CD8-positive, alpha-beta memory T cell (primary cell): ENCODE measurements at places on chromosomes 3 and 15. TPM values are rescaled to one million over a fixed set of nuclear protein-coding genes. Genes with fewer than 3 reads are reported as not detected.

P2RY14 gene
- 1.3 TPM for total RNA-seq

RGMA gene
- 0.20 TPM for total RNA-seq

ZIC1 gene
- total RNA-seq: not detected

ITPKA gene
- total RNA-seq: 0.53 TPM

ARL14 gene
- not detected for total RNA-seq

REC114 gene
- not detected for total RNA-seq

CAPN3 gene
- 3.3 TPM for total RNA-seq

STRA6 gene
- not detected for total RNA-seq

DNA sequence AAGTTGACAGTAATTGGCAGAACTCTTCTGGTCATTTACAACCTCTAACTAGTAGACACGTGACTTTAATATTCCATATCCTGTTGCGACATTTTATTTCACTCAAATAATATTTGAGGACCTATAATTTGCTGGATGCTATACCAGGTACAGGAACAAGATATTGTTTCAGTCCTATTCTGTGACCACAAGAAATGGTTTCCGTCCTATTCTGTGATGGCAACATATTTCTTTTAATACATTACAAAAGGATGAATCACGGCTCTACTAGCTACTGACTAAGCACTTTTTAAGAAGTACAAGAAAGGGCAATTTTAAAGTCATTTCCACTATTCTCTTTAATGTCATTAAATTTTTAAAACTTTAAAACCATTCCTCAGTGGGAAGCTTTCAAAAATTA lies 400.2 kb downstream of the CNTN3 start:
- DNase-seq: no peak

DNA sequence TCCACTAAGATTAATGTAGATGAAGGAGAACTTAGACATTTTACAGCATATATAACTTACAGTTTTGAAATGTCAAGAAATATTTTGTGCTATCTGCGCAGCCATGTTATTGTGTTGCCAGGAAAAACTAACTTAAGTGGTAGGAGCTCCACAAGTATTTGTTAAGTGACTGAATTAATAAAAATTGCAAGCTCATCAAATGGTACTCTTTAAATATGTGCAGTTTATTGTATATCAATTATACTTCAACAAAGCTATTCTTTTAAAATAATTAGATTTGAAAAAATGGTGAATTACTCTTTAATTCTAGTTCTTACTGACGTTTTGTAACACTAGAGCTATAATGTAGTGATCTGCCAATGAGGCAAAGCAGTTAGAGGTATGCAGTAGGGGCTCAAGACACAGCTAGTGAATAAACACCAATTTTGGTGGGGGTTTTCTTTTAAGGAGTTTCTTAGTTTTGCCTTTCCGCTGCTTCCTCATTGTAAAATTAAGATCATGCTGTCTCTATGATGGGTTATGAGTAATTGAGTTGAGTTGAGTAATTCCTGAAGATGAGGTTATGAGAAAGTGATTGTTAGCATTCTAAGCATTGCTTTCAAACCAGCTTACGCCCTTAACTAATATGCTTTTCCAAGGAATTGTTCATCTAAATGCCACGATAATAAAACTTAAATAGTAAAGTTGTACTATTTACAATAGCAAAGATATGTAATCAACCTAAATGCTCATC lies 10.9 kb upstream of the LXN start:
- DNase-seq: no peak

DNA sequence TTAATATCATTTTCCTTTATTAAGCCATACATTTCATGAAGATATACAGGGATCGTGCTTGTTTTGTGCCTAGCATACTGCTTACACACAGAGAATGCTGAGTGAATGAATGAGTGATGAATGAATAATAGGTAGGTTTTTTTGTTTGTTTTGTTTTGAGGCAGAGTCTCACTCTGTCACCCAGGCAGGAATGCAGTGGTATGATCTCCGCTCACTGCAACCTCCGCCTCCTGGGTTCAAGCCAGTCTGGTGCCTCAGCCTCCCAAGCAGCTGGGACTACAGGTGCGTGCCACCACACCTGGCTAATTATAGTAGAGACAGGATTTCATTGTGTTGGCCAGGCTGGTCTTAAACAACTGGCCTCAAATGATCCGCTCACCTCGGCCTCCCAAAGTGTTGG lies 400.0 kb downstream of the ROBO1 start:
- no peak for DNase-seq

DNA sequence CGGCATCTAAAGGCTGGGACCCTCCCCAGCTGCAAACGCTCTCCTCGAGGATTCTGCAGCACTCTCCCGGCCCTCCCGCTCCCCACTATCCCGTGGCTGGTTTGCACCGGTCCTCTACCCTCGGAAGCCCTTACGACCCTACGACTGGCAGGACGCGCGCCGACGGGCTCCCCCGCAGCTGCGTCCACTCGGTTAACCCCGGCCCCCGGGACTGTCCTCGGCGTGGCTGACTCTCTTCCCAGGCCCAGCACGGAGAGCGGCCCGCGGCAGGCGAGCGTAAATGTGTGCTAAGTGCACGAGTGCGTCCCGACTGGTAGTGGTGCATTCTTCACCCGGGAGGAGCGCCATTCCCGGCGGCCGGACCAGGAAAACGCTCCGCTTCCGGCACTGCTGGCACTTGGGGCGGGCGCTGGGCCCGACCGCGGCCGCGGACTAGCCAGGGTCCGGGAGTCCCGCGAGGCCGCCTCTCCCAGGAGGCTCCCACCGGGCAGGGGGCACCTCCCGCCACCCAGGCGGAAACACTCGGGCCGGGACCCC lies 508 bp downstream of the GORASP1 start:
- no peak for DNase-seq

- DNase-seq: no peak
Observed at GRCh38 chr3:142981108-142981507, 17.6 kb upstream of the PAQR9 start.

GRCh38 chr3:110234831-110235230 lies 836.8 kb upstream of the NECTIN3 start:
- DNase-seq: no peak

- no peak for DNase-seq
Observed at GRCh38 chr15:29270169-29270955, 740 bp upstream of the NSMCE3 start.

GRCh38 chr3:40779039-40779438 lies 254.3 kb downstream of the ZNF621 start:
- no peak for DNase-seq

DNA sequence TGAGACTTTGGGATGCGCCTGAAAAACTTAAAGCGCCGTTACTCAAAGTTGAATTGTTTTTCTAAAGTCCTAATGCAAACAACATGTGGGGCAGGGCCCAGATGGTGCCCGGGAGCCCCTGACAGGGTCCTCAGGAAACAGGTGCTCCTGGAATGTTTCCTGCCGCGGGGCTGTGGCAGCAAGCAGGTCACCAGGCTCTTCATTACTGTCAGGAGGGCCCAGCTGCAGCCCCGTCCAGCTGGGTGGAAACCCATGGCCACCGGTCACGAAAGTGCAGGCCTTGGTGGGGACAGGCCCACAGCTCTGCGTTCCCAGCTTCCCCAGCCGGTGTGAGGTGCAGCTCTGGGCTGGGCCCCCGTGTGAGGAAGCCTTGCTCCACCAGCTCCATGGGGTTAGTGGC lies 63.9 kb upstream of the GATA2 start:
- no peak for DNase-seq

DNA sequence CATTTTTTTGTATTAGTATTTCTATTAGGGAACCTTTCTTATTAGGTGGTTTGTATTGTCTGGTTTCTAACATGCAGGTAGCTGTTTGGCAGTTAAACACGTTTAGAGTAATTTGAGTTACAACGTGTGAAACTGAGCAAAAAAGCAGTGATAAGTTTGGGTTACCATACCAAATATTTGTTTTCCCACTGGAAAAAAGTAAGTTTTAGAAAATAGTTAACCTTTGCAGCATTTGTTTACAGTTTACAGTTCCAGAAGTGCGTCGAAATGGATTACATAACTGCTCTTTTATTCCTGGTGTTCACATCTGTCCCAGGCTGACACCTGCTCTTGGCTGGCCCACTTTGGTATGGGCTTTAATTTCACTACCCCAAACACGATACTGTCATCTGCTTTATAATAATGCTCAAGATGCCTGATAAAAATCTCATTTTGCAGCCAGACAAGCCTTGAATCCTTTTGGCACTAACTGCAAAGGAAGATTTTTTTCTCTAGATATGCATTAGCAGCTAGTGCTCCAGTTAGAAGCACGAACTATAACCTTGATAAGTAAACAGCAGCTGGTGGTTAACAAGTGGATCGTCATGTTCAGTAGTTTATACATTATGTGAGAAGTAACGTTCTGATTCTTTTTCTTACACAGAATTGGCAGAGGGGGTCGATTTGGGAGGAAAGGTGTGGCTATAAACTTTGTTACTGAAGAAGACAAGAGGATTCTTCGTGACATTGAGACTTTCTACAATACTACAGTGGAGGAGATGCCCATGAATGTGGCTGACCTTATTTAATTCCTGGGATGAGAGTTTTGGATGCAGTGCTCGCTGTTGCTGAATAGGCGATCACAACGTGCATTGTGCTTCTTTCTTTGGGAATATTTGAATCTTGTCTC lies 5.3 kb downstream of the EIF4A2 start:
- no peak for DNase-seq

DNA sequence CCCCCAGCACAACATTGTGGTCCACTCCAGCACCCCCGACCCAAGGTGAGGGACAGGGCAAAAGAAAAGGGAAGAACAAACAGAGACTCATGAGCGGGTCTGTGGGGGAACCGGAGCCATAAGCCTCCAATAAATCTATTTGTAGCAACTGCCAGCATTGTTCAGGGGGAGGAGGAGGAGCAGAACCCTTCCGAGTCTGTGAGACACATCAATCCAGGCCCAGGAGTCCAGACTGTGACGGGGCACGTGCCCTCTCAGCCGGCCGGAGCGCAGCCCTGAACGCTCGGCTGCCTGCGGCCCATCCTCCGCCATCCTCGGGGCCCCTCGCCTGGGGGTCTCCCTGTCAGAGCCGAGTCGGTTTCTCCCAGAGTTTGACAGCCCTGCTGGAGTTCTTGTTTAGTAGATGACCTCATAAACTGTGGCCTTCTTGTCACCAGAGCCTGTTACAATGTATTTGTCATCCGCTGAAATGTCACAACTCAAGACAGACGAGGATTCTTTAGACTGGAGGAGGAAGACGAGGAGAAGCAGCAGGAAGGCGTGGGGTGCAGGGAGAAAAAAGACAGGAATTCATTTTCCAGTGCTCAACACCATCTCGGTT lies 47.9 kb downstream of the TLE3 start:
- no peak for DNase-seq

DNA sequence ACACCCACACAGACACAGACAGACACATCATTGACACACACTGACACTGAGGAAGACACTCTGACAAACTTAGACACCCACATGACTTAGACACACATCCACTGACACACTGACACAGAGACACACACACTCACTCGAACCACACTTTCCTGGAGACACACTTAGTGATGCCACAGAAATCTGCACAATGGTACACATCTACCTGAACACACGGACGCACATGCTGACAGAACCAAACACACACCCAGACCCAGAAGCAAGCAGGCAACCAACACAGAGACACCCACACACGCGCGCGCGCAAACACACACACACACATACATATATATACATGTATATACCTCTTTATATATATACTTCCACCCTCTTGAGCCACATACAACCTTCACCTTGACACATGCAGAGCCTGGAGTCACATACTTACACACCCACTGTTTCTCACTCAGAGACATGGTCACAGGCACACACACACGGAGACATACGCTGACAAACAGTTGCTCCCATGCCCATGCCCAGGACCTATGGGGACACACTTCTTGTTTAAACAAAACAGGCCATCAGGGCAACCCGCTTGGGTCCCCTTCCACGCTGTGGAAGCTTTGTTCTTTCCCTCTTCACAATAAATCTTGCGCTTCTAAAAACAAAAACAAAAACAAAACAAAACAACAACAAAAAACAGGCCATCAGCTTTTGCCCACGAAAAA lies 913 bp upstream of the SCN5A start:
- DNase-seq: no peak

DNA sequence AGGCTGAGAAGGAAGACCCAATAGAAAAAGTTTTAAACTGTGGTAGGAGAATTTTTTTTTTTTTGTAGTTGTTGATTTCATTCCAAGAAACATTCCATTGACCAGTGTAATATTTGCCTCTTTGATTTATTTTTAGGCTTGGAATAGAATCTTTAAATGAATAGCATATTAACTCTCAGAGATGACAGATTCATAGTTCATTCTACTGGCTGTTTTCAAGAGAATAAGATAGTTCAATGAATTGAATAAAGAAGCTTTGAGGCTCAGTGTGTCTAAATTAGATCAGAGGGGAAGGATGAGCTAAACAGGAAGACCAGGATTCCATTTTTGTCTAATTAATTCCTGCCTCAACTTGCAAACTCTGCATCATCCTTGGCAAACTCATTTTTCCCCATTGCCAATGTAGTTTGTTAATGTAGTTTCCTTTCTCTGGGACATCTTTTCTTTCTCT lies 98.4 kb downstream of the NAALADL2 start:
- no peak for DNase-seq

- DNase-seq: no peak
Observed at GRCh38 chr3:188789251-188789650, 382.5 kb upstream of the TPRG1 start.
